ENCODE measurements at places on chromosomes 12 and 14. TPM values are rescaled to one million over a fixed set of nuclear protein-coding genes. Genes with fewer than 3 reads are reported as not detected.

GRCh38 chr14:68791902-68792677 is 777 bp downstream of the ZFP36L1 start:
- no peaks in the 10 kb centered on the region for H3K27me3 ChIP-seq
- no peak for DNase-seq
- H3K27ac ChIP-seq = peak overlapping the region; percentile 99
- H3K4me3 ChIP-seq = peak overlapping the region; percentile 91
- H3K36me3 ChIP-seq = peaks cover 27% of the 10 kb centered on the region
- peaks cover 52% of the 10 kb centered on the region for H3K4me1 ChIP-seq

DNA sequence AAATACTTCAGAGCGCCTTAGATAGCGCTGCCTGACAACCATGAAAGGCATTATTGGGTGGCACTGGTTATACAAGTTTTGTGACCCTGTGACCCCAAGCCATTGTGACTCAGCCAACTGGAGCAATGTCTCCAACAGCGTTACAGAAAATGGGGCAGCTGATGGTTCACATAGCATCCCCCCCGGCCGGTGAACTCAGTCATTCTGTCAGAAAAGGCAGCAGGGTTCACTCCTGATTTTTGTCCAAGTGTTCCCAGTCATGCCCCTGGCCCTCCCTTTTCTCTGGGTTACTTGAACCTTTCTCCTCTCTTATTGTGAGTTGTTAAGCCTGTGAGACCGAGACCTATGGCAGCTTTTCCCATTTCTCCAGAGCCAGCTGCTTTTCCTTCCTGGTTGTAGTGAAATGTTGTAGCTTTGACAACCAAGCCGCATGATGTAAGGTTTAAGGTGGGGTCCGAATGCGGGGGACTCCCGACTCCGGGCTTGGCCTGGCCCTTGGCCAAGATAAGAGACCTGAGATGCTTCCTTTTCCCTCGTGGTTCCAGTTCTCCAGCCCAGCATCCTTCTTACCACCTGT is 22.0 kb downstream of the CD9 start:
- no peak overlapping the region for H3K27ac ChIP-seq
- H3K4me1 ChIP-seq = peaks cover 31% of the 10 kb centered on the region
- H3K4me3 ChIP-seq = no peak overlapping the region
- no peaks in the 10 kb centered on the region for H3K27me3 ChIP-seq
- DNase-seq = no peak

The ING4 gene
- polyA plus RNA-seq = 139 TPM

The FGD4 gene
- 5.2 TPM for polyA plus RNA-seq

The NCKAP5L gene
- polyA plus RNA-seq = 0.83 TPM

The RNASE2 gene
- polyA plus RNA-seq = not detected
